ENCODE measurements at places on chromosomes 6 and 20.

- DNase-seq: no peak
These were observed 59.0 kb downstream of the RIN2 start for GRCh38 chr20:19817017-19817416.

DNA sequence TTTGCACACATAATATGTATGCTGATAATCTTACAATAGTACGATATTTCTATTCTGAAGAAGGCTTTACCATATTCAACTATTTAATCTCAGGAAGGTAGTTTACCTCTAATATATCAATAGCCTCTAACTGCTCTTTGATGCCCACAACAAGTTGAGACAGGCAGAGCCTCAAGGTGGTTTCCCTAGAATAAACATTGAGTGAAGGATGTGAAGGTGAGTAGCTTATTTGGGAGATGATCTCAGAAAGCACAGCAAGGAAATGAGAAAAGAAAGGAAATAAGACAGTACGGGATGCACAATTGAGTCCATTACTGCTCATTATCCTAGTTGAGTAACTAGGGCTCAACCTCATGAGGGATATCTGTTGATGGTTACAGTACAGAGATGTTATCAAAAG is 638.4 kb downstream of the MAFB start:
- no peak for DNase-seq

DNA sequence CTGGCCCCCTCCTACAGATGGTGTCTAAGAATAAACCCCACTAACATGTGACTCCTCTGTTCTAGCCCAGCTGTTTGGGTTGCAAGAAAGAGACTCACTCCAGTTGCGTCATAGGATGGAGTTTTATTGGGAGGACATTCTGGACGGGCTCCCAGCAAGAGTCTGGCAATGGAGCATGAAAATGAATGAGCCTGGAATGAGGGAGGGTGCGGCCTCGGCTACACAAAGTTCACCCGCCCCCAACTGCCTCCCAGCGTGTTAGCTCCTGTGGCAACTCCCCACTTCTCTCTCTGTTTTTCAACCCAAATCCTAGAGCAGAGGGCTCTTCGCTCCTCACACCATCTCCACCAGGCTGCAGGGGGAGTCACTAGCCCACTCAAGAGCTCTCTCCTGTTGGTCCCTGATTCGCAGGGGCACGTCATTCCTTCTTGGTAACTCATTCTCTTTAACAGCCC is 5.1 kb upstream of the ADAM33 start:
- peak; percentile 35 for DNase-seq

- no peak for DNase-seq
These were observed 17.9 kb downstream of the HLA-G start for GRCh38 chr6:29845405-29846006.

GRCh38 chr6:101458336-101458735 is 64.8 kb downstream of the GRIK2 start:
- DNase-seq: no peak

DNA sequence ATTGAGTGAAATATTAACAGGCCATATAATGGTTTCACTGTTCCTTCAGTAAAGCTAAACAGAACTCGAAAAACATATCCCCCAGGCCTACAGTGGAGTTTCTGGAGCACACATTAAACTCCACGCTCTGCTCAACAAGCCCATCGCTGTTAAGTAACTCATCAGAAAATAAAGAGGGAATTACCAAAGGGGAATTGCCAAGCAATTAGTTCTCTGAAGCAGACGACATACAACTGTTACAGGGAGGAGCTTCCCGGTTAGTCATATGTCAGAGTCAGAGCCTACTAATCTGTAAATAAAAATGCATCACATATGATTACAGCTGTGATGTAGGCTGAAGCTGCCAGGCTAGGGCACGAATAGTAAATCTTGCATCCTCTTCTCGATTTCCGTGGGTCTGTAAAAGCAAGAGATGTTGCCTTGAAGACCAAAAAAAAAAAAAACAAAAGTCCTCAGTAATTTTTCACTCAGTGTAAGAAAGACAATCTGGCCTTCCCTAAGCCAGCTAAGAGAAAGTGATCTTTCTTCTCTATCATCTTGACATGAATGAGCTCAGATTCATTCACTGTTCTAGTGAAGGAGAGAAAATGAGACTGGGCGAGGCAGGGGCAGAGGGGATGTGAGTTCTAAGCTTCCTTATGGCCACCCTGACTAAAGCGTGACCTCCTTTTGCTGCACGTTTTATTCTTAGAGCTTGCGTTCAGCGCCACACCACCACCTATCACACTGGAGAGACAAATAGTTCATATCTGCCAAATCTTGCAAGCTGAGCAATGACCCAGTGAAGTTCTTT is 13.8 kb downstream of the ATXN1 start:
- DNase-seq: no peak

DNA sequence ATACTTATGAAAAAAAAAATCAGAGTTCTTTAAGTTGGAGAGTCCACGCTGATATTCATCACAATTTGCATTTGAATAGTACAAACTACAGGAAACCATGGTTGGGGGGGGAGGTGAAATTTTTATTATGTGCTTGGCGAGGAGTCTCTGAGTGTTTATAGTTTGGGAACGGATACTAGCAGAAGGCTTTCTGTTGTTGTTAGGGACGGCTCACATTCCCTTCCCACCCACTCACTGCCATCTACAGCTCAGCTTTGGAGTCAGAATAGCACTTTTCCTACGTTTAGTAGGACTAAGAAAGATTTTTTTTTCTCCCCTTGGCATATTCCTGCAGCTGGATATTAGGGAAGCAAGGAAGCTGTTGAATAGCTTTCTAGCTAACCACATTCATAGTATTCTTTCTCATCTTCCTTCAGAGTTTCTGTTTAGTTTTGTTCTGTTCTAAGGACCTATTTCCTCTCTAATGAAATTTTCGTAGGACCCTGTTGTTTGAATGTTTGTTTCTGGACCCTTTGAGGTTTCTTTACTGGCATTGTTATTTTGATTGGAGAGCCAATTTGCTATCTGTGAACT is 235.1 kb upstream of the ZNF217 start:
- DNase-seq: peak; percentile 45

DNA sequence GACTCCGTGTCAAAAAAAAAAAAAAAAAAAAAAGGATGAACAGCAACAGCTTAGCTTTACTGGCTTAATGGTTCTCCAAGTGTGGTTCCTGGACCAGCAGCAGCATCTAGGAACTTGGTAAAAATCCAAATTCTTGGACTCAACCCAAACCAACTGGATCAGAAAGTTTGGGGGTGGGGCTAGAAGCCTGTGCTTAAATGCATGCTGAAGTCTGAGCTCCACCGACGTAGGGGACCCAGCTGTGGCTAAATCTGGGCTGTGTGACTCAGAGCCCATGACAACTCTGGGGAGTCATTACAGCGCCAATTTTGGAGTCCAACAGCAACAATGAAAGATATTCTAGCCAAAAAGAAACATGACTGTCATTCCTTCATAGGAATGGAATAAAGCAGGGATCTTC is 13.6 kb upstream of the CHD6 start:
- DNase-seq: peak; percentile 19

- DNase-seq: no peak
These were observed 171.4 kb downstream of the COL9A1 start for GRCh38 chr6:70131528-70131927.

- peak; percentile 8 for DNase-seq
These were observed 21.7 kb downstream of the SEC63 start for GRCh38 chr6:107936162-107936909.

- DNase-seq: no peak
These were observed 110.3 kb upstream of the BTBD3 start for GRCh38 chr20:11807054-11808048.

GRCh38 chr6:162849269-162849668 is 121.5 kb downstream of the PACRG start:
- no peak for DNase-seq

- no peak for DNase-seq
These were observed 8.8 kb downstream of the FOXC1 start for GRCh38 chr6:1618311-1619097.

DNA sequence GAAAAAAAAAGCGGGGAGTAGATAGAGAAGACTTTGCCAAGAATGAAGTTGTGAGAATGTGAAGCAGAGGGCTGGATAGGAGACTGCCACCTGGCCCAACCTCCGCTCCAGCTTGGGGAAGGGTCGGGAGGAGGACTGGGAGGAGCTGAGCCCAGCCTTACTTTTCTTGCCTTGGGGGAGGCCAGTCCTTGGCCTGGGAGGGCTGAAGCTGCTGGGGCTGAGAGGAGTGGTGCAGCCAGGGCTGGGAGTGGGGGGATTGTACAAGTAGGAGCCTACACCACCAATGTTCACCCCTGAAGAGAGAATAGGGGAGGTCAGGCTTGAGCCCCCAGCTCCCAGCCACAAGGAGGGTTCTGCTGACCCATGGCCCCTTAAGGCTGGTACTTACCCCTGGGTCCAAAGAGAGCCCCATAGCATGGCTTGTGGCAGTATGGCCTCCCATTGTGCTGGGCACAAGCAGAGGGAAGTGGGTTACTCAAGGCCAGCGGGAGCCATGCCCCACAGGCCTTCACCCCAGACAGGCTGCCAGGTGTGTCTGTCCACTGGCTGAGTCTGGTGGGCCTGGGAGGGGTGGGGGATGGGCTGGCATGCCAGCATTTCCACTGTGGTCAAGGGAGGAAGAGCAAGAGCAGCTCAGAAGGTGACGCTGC is 1.1 kb downstream of the CRIP3 start:
- no peak for DNase-seq

DNA sequence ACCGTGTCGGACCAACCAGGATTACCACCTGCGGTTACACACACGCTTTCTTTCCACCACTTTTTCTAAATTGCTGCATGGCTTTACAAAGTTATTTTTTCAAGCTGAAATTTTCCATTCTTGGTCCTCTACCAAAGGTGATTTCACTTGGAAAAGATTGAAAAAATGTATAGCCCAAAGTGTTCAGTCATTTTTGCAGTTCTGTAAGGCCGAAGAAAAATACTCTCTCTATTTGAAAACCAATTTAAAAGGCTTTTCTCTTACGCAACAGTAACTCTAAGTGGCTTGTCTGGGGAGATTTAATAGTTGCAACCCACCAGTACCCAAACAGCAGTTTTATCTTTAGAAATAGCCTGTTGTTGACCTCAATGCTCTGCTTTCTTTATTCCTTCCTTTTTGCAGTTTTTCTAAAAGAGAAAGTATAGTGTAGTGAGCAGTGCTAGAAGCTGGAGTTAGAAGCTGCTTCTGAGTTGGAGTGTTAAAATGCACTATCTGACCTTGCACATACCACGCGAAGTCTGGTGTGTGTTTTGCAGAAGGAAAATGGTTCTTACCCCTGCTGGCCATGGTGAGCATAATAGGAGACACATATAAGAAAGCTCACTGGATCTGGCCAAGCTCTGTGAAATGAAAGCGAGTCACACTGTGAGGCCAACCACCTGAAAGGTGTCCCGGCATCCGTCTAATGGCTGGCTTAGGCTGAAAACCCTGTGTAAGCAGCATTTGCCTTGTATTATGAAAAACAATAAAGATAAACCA is 271.6 kb upstream of the PRND start:
- peak; percentile 66 for DNase-seq

DNA sequence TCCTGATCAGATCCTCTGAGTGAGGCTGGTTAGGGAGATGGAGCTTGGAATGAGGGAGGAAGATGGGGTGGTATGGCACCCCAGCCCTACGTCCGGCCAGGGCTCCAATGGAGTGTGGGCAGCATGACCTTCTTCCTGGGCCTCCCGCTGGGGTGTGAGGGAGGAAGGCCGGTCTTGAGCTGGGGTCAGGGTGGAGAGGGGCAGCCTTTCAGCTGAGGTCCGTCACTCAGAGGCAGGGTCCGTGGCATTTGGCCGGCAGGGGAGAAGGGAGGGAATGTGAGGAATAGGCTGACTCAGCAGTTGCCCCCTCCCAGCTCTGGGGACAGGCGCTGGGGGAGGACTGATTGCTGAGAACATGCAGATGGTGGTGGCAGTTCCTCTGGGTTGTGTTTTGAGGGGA is 25.5 kb upstream of the VEGFA start:
- no peak for DNase-seq

- no peak for DNase-seq
These were observed 17.8 kb upstream of the TCF21 start for GRCh38 chr6:133871131-133871530.

- DNase-seq: no peak
These were observed 22.4 kb downstream of the ZMYND8 start for GRCh38 chr20:47334022-47334551.

GRCh38 chr20:59439243-59439642 is 138.8 kb downstream of the EDN3 start:
- no peak for DNase-seq

GRCh38 chr20:62726276-62726675 is 17.6 kb downstream of the NTSR1 start:
- DNase-seq: no peak

- DNase-seq: no peak
These were observed 61.8 kb downstream of the LMBRD1 start for GRCh38 chr6:69735027-69735426.

GRCh38 chr6:149895833-149896271 is 2.1 kb downstream of the RAET1E start:
- DNase-seq: peak; percentile 84

DNA sequence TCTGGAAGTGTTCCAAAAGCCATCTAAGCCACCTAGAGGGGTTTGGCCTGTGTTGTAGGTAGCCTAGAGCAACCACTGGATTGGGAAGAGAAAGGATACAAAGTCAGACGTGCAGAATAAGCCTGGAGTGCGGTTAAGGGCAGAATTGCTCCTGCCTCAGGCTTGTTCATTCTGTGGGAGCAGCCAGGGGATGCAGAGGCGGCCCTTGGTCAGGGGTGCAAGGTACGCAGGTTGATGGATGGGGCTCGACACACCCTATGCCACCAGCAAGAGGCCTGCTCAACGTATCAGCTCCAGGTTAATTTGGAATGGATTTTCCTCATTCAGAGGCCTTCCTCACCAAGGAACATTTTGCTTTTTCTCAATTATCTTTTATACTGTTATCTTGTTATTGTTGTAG is 129.8 kb downstream of the SLC23A2 start:
- DNase-seq: no peak

DNA sequence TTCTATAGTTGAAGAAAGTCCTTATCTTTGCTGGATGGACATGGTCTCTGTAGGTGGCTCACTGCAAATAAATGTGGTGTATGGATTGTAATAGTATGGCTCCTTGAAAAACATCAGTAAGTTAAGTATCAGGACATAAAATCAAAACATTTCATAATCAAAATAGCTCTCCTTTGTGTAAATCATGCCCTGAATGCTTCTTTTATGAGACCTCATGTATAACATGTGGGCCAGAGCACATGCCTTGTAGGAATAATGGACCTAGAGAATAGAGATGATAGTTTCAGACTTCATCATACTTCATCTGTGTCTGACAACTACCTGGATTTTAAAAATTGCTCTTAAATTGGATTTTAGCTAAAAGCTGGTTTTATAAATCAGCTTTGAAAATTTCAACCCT is 159.9 kb downstream of the ASCC3 start:
- DNase-seq: no peak

DNA sequence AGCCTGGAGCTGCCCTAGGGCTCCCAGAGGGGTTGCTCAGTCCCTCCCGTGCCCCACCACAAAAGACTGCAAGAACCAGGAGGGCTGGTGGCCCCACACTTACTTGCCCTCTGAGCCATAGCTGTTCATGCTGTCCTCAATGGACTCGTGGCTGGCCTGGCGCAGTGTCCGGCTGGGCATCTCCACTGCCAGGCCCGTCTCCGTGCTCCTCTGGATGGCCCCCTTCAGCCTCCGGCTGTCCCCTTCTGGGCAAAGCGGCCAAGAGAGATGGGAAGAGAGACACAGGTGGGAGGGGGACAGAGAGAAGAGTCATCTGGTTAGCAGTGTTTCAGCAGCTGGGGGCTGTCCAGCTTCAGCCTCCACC is 25.5 kb downstream of the KCNK15 start:
- DNase-seq: no peak

All from MV-4-11 (cell line).